NCI-H1436 (cell line): ENCODE measurements at places on chromosomes 5 and 9.

DNA sequence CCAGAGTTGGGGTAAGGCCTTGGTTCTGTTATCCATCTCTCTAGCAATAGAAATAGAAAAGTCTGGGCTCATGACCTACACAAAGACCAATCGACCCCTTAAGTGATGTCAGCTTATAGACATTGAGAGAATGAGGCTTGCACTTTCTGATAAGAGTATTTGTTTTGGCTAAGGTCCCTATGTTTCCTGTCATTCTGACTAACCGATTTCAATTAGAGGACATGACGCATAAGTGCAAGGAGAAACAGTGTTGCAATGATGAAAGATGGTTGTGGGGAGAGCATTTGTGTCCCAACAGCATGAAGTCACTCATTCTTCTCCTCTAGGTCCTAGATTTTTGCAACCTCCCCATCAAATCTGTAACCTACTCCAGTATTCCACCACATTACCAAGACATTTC lies 255.1 kb downstream of the MAT2B start:
- DNase-seq = no peak

- no peak for DNase-seq
Measured at GRCh38 chr9:7760014-7760415, 39.6 kb downstream of the DMAC1 start.

DNA sequence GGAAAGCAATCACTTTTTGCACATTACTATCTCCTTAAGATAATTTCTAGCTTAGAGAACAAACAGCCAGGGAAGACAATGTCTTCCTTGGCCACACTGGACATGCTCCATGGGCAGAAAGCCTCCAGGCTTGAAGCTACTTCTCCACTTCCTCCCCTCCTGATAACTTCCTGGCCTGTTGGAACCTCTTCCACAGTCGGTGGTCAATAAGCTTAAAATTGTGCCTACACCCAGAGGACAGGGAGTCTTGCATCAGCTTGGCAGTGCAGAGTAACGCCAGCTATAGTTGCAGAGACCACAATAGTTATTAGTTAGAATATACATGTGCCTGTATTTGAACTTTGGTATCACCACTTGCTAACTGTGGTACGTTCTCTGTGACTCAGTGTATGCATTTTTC lies 58.1 kb upstream of the ABCA1 start:
- DNase-seq = no peak

DNA sequence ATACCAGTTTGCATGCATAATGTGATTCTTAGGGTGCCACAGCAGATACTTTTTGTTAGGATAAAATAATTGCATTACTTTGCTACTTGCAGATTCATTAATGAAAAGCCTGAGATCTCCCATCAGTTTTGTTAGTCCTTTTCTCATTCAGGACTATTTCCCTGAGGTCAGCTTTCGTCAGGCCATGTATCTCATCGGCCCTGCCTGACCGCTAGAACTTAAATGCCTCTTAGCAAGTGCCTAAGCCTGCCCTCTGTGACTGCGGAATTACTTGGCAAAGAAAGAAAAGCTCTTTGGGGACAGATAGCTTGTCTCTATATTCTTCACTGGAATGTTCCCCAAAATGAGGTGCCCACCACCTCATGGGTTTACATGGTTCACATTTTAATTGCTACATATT lies 147.8 kb downstream of the KCTD16 start:
- DNase-seq = no peak

- peak; percentile 33 for DNase-seq
Measured at GRCh38 chr5:23208959-23209431, 298.4 kb upstream of the PRDM9 start.

DNA sequence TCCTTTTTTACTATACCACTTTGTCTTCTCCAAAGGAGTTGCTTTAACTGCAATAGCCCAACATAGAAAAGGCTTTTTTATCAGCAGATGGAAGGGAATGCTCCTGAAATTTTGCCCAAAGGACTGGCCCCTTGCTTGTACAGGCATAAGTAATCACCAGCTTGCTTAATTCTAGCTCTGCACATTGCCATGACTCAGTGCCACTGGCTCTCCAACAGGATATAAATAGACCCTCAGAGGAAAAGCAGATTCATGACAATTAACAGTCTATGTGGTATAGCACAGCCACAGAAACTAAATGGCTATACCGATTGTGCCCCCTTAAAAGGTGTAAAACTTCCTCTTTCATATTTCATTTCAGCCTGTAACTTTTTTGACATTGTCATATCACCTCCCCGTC lies 227.0 kb downstream of the ZNF608 start:
- DNase-seq = no peak

DNA sequence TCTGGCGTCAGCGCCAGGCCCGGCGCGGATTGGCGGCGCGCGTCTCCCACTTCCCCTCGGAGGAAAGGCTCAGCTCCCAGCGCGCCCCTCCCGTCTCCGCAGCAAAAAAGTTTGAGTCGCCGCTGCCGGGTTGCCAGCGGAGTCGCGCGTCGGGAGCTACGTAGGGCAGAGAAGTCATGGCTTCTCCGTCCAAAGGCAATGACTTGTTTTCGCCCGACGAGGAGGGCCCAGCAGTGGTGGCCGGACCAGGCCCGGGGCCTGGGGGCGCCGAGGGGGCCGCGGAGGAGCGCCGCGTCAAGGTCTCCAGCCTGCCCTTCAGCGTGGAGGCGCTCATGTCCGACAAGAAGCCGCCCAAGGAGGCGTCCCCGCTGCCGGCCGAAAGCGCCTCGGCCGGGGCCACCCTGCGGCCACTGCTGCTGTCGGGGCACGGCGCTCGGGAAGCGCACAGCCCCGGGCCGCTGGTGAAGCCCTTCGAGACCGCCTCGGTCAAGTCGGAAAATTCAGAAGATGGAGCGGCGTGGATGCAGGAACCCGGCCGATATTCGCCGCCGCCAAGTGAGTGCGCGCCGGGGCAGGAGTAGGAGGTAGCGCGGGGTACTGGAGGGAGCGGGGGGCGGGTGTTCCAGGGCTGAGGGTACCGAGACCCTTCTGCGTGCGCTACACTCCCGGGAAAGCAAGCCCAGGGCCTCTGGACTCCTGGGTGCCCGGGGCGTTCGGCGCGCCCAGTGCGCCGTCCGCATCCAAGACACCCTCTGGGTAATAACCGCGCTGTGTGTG lies at the start of gene MSX2:
Gene MSX2, plus strand, starts transcription at position 99 of the 777 bp plus-strand sequence. Its CDS starts 78 bp downstream, at position 177.
- no peak for DNase-seq

GRCh38 chr5:87195616-87196015 lies 72.1 kb upstream of the RASA1 start:
- no peak for DNase-seq

GRCh38 chr9:6538666-6539071 lies 106.9 kb downstream of the GLDC start:
- no peak for DNase-seq

DNA sequence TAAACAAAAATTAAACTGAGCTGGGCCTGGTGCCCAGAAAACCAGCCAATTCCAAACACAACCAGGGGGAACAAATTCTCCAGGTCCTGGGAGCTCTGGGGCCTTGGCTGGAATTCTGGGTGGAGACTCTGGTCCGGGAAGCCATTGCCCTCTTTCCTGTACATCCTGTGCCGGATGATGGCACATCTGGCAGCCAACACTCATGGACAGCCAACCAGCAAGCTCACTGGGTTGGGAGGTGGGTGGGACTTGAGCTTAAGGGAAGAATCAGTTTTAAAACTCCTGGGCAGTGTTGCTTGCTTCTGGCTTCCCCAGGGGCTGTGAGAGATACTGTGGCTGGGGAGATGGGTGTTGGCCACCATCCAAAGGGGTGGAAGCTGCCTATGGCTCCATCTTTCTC lies 56.1 kb downstream of the PCDH1 start:
- DNase-seq = no peak

DNA sequence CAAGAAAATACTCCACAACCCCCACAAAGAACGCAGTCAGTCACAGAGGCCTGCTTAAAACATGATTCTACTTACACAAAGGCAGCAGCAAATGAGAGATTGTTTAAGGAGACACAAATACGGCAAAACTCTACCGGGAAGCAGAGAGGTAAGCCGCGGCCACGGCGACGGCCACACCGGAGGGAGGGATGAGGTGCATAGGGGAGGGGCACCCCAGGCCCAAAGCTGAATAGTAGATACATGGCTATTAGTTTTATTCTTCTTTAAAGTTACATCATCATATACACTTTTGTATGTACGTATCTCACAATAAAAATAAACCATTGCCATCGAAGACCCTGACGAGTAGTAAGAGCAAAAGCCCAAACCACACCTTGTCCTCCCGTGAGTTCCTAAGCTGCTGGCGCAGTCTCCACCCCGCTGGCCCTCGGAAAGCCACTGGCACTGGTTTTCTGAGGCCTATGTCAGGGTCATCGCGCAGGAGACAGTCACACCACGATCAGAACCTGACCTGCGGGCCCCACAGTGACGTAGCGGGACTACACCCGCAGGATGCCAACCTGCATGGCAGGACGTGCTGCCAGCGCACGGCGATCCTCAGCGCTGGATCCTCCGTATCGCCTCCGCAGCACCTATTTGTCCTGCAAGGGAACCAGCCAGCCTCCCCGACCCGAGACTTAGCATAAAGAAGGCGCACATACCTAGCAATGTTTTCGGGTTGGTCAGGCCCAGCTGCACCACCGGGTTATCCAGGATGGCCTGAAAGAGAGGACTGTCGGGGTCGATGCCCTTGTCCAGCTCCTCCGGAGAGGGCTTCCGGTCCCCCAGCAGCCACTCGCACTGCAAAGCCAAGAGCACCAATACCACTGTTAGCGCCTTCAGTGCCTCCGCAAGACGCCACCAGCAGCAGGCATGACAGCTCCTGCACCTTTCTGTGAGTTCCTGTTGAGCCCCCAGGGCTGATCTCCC lies 23.4 kb downstream of the UBAC1 start:
- no peak for DNase-seq

DNA sequence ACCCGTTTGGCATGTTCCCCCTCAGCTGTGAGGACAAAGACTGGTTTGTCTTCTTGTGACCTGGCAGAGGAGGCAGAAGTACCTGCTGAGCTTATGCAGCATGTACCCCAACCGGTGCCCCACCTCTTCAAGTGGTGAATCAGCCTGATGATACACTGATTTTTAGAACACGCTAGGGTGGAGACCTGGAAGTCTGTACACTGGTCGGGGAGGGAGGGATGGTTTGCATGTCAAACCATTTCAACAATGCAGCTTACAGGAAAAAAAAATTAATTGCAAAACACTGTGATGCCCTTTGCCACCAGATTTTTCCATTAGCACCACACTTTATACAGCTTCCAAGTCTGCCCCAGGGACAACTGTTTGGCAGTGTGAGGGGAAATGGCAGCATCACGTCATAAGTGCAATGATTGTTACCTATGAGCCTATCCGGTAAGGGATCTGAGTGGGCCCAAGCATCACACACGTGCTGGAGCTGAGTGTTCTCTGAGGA lies 155.1 kb upstream of the DMRT1 start:
- DNase-seq = no peak

DNA sequence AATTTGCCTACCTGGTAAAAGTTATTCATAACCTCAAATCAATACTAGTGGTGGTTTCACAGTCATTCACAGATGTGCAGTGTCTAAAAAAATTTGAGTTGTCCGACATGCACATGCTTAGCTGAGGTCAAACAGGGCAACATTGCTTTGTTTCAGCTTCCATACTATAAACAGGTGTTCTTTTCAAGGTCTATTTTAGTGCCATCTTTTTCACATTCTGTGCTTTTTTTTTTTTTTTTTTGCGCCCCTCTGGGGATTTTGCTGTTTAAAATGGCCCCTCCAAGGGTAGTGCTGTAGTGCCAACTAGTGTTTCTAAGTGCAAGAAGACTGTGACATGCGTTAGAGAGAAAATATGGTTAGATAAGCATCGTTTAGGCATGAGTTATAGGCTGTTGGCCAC lies 14.5 kb downstream of the PHAX start:
- DNase-seq = no peak

DNA sequence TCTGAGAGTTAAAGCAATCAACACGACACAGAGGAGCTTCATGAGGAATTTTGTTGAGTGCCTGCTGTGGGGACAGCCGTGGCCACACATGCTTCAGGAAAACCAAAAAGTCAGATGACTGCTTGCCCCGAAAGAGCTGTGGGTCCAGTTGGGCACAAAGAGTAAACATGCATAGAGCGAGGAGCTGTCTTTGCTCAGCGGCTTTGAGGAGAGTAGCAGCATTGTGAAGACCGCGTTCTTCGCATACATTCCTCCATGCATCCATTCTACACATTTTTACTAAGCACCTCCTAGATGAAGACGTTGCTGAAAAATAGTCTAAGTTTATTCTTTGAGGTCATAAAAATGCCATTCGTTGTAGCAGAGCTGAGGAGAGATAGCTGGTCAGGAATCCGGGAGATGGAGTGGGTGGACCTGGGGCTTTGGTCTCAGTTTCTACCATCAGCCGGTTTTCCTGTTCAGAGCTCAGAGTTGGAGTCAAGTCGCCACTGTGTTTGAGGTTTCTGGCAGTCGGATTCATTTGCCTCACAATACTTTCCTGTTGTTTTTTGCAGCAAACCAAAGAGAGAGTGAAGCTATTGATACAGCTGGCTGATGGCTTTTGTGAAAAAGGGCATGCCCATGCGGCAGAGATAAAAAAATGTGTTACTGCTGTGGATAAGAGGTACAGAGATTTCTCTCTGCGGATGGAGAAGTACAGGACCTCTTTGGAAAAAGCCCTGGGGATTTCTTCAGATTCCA lies 194.5 kb upstream of the OTULINL start:
- DNase-seq = no peak
